ENCODE measurements at places on chromosomes 6 and 20.
A peak's percentile ranks its signal among the peaks of the same experiment; 100 is the strongest.

DNA sequence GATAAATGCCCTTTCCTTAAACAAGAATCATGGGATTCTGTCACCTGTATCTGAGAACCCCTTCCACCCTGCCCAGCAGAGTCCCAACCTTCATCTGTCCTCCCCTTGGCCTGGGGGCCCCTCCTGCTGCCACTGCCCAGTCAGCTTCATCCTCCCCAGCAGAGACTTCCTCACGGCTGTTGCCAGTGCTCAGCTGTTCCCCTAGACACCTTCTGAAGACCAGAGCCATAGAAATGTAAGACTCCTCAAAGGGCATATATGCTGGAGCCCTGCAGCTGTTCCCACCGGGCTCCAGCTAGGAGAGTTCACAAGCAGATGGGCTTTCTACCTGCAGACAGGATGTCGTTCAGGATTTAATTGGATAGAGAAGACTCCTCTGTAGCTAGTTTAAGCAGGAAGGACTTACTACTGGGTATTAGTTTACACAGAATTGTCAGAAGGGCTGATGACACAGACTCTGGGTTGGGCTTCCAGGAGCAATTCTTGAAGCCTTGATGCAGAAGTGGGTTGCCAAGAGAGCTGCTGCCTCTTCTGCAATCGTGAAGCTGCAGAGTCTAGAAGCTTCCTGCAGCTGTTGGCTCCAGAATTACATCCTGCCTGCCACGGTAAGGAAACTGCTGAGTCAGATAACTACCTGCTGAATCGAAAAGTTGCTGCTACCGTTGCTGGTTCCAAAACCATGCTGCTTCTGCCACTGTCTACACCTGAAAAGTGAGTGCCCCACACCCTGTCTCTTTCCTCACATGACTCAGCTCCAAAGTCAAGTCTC is 57.1 kb upstream of the MLN start:
- peak; percentile 88 for DNase-seq

DNA sequence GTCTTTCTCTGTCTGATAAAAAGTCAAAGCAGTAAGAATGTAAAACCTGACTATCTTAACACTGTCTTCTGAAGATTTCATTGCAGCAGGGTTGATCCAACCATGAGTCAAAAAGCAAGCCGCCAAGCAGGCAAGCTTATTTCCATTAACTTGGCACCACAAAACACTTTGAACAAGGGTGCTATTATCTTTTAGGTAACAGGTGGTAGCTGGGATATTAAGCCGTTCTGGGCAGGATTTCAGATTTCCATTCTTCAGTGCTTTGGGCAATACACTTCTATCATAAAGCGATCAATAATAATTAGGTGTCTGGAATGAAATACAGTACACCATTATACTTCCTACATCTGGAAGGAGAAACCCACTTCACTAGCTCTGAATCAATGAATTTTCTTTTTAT is 181.9 kb downstream of the TBC1D7 start:
- DNase-seq = no peak

DNA sequence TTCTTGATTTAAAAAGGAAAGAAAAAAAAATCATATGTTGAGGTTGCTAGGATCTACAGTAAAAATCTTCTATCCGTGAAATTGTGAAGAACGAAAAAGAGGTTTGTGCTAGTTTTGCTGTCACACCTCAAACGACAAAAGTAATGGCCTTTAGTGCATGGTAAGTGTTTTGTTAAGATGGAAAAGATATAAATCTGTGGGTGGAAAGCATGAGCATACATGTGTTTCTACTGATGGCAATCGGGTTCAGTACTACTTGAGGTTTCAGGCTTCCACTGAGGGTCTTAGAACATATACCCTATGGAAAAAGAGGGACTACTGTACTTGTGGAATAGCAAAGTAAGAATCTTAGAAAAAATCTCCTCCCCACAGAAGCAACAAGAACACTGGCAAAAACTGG is 58.0 kb downstream of the AHI1 start:
- no peak for DNase-seq

GRCh38 chr6:14320332-14320731 is 202.8 kb downstream of the CD83 start:
- DNase-seq = no peak

DNA sequence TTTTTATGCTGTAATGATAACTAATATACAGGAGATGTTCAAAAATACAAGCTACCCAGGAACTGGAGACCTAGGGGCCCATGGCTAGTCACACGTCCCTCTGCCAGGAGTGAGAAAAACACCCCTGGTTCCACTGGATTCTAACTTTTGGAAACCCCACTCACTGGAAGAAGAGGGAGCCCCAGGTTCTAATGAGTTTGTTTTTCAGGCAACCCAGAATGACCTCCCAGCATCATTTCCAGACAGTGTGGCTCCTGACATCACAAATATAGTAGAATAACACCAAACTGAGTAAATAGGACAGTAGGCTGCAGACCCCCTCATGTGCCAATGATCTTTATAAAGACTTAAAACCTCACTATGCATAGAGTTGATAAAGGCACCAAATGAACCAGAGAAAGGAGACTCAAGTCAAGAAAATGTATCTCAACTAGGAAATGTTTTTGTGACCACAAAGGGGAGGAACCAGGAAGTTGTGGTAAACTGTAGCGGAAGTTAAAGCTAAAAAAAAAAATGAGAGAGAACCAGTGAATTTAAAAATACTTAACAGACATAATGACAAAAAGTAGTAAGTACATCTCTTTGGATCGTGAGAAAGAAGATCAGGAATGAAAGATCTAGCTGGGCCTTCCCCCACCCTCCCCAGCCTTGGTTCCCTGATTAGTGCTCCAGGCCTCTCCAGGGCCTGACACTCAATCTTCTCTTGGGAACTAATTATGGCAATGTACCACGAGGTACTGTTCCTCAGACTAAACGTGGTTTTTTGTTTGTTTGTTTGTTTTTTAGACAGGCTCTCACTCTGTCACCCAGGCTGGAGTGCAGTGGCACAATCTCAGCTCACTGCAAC is 19.8 kb downstream of the HLA-E start:
- peak; percentile 84 for DNase-seq

DNA sequence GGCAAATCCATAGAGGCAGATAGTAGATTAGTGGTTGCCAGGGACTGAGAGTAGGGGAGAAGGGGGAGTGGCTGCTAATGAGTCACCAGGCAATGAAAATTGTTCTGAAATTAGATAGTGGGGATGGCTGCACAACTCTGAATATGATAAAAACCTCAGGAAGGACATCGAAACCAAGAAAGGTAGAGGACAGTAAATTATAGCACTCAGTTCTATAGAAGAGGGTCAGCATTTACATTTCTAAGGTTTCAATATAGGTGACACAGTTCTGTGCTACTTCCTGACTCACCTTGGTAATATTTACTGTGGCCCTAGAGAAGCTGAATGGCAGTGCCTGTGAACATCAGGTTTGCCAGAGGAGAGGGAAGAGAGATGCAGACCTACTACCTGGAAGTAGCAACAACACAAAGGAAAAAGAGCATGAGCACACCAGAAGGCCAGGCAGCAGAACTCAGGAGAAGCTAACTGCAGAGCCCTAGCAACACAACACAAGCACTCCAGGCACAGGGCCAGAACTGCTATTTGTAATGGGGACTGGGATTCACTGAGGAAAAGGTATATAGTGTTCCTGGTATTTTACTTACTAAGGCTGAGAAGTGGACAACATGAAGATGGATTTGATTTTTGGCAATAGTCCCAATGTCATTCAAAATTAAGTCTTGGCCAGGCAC is 75.9 kb downstream of the PLCG1 start:
- DNase-seq = peak; percentile 62

DNA sequence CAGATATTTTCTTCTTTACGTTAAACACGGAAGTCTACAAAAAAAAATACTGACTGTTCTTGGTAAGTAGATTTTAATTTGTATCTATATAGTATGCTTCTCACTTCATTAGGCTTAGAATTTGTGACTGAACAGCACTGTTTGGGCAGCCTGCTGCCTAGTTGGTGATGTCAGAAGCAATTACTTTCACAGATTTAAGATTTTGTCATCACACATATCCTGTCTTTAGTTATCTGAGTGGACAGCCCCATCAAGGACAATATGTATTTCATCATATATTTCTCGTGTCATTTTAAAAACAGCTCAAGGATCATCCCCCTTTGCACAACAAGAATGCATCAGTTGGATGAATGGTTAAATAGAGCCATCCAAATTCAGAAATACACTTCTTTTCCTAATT is 338.4 kb upstream of the CITED2 start:
- no peak for DNase-seq

DNA sequence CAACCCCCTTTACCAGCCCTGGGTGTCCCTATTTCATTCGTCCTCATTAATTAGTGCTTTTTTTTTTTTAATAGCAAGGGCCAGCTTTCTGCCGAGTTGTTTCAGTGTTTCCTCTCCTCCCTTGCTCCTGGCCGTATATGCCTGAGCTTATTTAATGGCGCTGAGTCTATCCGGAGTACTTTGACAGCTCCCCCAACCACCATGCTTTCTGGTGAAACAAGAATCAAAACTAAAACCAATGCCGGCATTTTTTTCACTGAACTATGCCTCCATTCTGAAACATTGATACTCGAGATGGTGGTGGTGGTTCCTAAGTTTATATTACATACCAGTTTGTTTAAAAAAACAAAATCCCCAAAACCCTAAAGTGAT is 1.2 kb downstream of the DCBLD1 start:
- DNase-seq = peak; percentile 49

Data from MM.1S (cell line).